Stimulated activated CD4-positive, alpha-beta T cell treated with anti-CD3 and anti-CD28 coated beads, TNF-alpha, amount 100 ng/mL, for 24 hours (primary cell): ENCODE measurements at places on chromosomes 2 and 18.

DNA sequence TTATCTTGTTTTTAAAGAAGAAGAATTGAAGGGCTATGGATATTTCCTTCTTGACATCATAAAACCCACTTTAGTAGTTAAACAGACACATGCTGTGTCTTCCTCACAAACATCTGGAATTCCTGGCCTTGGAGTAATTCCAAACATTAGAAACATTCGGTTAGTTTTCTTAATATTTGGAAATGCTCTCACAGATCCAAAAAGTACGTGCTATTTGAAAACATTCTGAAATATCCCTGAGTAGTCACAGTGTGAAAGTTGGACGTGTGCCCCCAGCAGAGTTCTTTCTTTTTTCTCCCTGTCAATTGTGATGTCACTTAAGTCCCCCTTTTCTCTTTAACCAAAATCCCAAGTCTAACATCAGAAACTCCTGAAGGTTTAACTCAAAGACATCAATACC lies 91.3 kb downstream of the ANTXR1 start:
- no peak for DNase-seq

- no peak for DNase-seq
Observed at GRCh38 chr2:152565884-152566727, 151.2 kb downstream of the PRPF40A start.

GRCh38 chr2:14937336-14937735 lies 304.8 kb downstream of the LRATD1 start:
- DNase-seq, result no peak

DNA sequence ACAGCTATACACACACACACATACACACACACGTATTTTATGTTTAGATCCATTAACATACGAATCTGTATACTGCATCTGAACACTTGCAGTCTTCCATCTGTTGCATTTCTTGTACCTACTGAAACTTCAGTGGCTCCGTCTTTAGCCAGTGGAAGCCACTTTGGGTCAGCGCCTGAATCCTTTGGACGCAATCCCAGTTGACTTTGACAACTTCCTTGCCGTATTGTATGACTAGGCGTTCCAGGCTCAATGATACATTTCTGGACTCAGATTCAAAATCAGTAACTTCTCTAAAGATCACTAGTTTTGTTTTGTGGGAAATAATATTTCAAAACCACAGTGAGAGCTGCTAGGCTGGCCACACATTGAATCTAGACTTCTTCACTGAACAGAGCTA lies 101.5 kb upstream of the GPC1 start:
- DNase-seq, result no peak

DNA sequence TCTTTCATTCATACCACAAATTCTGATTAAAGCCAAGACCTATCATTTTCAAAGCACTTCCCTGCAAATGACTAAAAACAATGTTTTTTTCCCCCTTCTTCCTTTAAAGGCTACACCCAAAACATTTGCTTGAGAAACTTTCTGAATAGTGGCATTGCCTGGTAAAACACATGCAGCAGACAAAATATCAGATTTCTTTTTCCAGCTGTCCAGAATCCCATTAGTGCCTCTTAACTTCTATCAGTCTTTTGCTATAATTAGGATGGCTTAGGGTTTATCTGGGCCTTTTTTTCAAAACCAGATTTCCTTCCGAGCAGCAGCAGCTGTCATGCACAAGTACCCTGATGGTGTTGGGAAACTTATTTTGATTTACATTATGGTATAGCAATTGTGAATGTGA lies 50.6 kb downstream of the ALPK2 start:
- no peak for DNase-seq

DNA sequence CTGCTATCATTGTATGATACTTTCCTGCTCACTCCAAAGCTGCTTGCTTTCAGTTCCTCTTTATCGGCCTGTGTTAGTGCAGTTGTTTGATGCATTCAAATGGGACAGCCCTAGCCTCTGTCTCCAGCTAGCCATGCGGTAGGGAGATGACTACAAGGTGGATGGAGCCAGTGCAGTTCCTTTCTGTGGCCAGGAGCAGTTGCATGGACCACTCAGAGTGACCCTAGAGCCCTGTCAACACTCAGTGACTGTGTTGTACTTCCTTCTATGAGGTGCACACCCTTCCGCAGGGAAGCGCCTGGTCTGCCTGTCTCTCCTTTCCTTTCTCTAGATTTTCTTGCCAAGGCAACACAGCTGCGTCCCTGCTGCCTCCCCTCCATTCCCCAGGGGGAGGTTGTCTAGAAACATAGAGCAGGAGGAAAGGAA lies 33.8 kb downstream of the KCNS3 start:
- DNase-seq, result no peak

DNA sequence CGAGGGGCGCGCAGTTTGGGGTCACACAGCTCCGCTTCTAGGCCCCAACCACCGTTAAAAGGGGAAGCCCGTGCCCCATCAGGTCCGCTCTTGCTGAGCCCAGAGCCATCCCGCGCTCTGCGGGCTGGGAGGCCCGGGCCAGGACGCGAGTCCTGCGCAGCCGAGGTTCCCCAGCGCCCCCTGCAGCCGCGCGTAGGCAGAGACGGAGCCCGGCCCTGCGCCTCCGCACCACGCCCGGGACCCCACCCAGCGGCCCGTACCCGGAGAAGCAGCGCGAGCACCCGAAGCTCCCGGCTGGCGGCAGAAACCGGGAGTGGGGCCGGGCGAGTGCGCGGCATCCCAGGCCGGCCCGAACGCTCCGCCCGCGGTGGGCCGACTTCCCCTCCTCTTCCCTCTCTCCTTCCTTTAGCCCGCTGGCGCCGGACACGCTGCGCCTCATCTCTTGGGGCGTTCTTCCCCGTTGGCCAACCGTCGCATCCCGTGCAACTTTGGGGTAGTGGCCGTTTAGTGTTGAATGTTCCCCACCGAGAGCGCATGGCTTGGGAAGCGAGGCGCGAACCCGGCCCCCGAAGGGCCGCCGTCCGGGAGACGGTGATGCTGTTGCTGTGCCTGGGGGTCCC lies at the start of gene ITGA4:
ITGA4 (plus strand) TSS at position 266 of the 620 bp plus-strand sequence; CDS start at position 535, 269 bp downstream.
- DNase-seq, result peak; percentile 63

DNA sequence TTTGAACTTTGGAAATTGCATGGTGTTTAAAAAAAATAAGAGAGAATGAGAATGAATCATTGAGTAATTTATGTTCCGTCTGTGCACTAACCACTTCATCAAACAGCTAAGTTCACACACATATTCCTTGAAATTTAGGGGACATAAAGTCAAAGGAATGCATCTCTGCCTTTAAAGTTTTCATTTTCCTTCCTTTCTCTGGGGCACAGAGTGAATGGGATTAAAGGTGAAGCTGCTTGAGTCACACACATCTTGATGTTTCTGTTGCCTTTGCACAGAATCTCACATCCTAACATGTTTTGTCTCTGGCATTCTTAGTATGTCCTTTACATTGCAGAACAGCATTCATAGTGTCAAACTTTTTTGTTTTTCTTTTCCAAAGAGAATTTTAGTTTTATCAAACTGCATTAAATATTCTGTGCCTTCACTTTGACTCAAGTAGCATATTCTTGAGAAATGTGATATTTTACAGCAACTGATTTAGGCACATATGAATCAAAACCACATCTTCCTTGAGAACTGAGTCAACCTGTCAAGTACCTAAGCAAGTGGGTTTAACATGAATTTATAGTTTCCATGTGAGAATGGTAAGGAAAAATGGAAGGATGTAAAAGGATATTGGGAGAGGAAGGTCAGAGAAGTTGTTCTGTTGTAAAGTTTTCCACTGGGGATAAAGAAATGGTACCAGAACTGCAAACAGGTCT lies 169.1 kb upstream of the THUMPD2 start:
- no peak for DNase-seq

GRCh38 chr2:112542984-112543661 lies 858 bp downstream of the POLR1B start:
- DNase-seq, result no peak
